Activated CD4-positive, alpha-beta T cell treated with anti-CD3 and anti-CD28 coated beads, Interleukin-2, Interleukin-4, amounts not matched to agents 100 ng/mL and 50 ng/mL, durations not matched to agents 16 hours and 8 hours (primary cell): ENCODE measurements at places on chromosomes 11 and 22.

GRCh38 chr22:43922123-43922522, 1.5 kb upstream of the PNPLA3 start:
- no peak for DNase-seq

GRCh38 chr22:20205964-20206708, 55.3 kb upstream of the CCDC188 start:
- peak; percentile 78 for DNase-seq

GRCh38 chr11:863023-863909, 20.6 kb downstream of the TSPAN4 start:
- no peak for DNase-seq

GRCh38 chr11:76836613-76837291, 24.0 kb upstream of the ACER3 start:
- DNase-seq: no peak

GRCh38 chr22:23781511-23782183, 5.1 kb upstream of the SMARCB1 start:
- DNase-seq: no peak

GRCh38 chr22:35397095-35397904, 2.6 kb upstream of the MCM5 start:
- no peak for DNase-seq

- no peak for DNase-seq
Observed at GRCh38 chr11:20213790-20214189, 53.5 kb upstream of the DBX1 start.

GRCh38 chr11:64085906-64086257, 50.2 kb downstream of the FLRT1 start:
- DNase-seq: no peak

- DNase-seq: no peak
Observed at GRCh38 chr22:45285263-45286058, 712 bp downstream of the UPK3A start.

DNA sequence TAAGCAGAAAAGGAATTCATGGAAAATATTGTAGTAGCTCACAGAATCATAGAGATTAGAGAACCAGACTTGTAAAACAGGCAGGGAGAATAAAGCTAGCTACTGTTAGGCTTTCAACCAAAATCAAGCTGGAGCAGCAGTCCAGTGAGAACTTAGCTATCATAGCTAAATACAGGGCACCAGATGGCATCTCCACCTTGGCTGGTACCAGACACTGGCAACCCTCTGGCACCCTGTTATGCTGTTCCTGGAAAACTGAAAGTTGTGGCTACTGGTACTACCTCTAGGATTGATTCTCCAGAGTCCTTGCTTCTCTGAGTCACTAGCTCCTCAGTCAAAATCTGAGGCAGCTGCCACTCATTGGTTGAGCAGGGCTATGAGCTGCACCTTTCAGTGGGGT, 6.0 kb upstream of the DRD2 start:
- no peak for DNase-seq

- no peak for DNase-seq
Observed at GRCh38 chr22:45878901-45879551, 97.9 kb downstream of the WNT7B start.
